Activated CD4-positive, alpha-beta memory T cell treated with anti-CD3 and anti-CD28 coated beads for 36 hours (primary cell): ENCODE measurements at places on chromosomes 7 and 10. TPM values are rescaled to one million over a fixed set of nuclear protein-coding genes. Genes with fewer than 3 reads are reported as not detected.

Gene TRIM73
- total RNA-seq, result 3.5 TPM

Gene FAM25G
- total RNA-seq, result not detected

Gene TRIM50
- not detected for total RNA-seq

Gene PLA2G12B
- not detected for total RNA-seq

Gene VPS37D
- 0.26 TPM for total RNA-seq

GRCh38 chr7:98309566-98309965 lies 28.1 kb downstream of the BRI3 start:
- H3K4me1 ChIP-seq, result no peaks in the 10 kb centered on the region
- H3K27ac ChIP-seq, result no peak overlapping the region
- DNase-seq, result no peak
- no peaks in the 10 kb centered on the region for H3K27me3 ChIP-seq
- H3K4me3 ChIP-seq, result no peak overlapping the region
- no peaks in the 10 kb centered on the region for H3K36me3 ChIP-seq

DNA sequence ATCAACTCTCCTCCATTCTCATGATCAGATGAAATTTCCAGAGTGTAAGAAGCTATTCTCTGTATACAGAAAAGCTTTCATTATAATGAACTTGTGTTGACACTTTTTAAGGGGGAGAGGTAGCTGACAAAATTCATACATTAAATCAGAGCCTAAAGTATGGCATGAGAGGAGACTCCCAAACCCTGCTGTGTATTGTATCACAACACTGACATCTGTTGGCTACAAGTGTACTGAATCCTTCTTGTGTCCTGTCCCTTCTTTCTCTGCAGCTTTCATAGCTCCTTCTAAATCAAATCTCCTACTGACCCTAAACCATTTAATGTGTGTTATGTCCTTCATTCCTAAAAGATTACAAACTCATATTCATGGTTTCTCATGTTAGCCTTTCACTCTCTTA lies 70.9 kb downstream of the GCC1 start:
- H3K4me1 ChIP-seq, result no peaks in the 10 kb centered on the region
- H3K36me3 ChIP-seq, result no peaks in the 10 kb centered on the region
- no peak overlapping the region for H3K4me3 ChIP-seq
- H3K27me3 ChIP-seq, result peaks cover 13% of the 10 kb centered on the region

DNA sequence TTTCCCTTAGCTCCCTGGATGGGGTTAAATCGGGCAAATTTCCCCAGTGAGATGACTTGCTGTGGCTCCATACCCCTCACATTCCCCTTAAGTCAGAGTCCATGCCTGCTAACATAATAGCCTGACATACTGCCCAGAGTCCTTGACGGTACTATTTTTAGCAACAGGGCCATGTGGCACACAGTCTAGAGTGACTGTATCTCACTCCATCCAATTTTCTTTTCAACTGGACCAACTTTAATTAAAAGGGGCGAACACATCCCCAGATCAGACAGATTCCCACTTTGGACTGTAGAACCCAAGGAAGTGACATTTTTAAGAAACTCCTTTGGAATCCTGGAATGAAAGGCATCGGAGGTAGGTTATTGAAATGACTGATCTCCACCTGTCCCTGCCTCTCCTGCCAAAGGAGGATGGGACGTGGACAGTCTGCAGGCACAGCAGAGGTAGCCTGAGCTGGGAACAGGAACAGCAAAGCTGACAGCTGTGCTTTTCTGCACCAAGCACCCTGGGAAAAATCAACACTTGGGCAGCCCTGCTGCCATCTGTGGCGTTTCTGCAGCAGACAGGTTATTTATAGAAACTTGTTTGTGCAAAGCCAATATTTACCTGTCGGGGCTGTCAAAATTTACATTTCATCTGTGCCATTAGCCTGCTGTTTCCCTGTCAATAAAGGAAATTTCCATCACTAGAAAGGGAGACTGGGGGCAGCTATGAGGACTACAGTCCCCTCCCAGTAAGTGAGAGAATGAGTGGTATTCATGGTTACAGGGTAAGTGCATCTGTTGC lies 221.5 kb upstream of the AOAH start:
- no peak for DNase-seq
- H3K4me3 ChIP-seq, result no peak overlapping the region
- no peak overlapping the region for H3K27ac ChIP-seq
- H3K36me3 ChIP-seq, result peaks cover 90% of the 10 kb centered on the region
- peaks cover 14% of the 10 kb centered on the region for H3K4me1 ChIP-seq

GRCh38 chr10:132548106-132548823 lies 10.7 kb downstream of the INPP5A start:
- H3K27ac ChIP-seq, result no peak overlapping the region
- H3K27me3 ChIP-seq, result no peaks in the 10 kb centered on the region
- no peaks in the 10 kb centered on the region for H3K36me3 ChIP-seq
- H3K4me3 ChIP-seq, result no peak overlapping the region

- no peaks in the 10 kb centered on the region for H3K4me1 ChIP-seq
- H3K4me3 ChIP-seq, result no peak overlapping the region
- no peak overlapping the region for H3K27ac ChIP-seq
- no peaks in the 10 kb centered on the region for H3K27me3 ChIP-seq
- no peak for DNase-seq
- peaks cover 10% of the 10 kb centered on the region for H3K36me3 ChIP-seq
Measured at GRCh38 chr10:70343712-70344111, 38.7 kb downstream of the LRRC20 start.

GRCh38 chr7:127359011-127359410 lies 33.5 kb downstream of the ZNF800 start:
- H3K4me1 ChIP-seq, result peaks cover 4% of the 10 kb centered on the region
- no peak for DNase-seq
- H3K27me3 ChIP-seq, result no peaks in the 10 kb centered on the region
- H3K27ac ChIP-seq, result no peak overlapping the region

DNA sequence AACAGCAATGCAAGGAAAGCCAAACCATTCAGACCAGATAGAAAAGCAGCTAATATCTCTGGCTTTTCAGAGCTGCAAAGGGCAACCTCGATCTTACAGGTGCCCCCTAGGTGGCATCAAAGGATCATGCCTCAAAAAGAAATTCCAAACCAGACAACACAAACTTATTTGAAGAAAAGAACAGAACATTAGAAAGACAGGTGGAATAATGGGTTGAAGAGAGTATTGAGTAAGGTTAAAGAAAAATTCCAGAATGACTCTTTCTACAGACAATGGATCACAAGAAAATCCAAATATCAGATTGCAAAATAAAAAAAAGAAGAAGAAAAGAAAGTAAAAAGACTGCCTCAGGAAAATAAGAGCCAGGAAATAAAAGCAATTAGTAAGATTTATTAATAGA lies 213.7 kb downstream of the ELMO1 start:
- peaks cover 17% of the 10 kb centered on the region for H3K36me3 ChIP-seq
- no peak overlapping the region for H3K27ac ChIP-seq
- peaks cover 19% of the 10 kb centered on the region for H3K4me1 ChIP-seq
- H3K4me3 ChIP-seq, result no peak overlapping the region

DNA sequence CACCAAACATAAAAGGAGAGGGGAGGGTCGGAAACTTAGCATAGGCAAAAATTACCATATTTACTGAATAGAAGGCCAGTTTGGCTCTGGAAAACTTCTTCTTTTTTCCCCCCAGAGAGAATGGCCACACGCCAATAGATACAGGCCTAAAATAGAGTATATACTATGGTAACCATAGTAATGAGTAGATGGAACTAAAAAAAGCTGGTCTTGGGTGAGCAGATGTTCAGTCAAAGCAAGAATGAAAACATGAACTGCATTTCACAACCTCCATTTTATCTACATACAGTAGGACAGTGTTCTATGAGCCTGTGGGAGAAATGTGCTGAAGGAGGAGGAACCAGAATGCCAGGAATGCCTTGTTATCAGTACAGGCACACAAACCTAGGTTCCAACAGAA lies 141.7 kb upstream of the SEMA3A start:
- DNase-seq, result no peak
- H3K27ac ChIP-seq, result no peak overlapping the region
- no peaks in the 10 kb centered on the region for H3K27me3 ChIP-seq
- H3K4me3 ChIP-seq, result no peak overlapping the region
- no peaks in the 10 kb centered on the region for H3K36me3 ChIP-seq
